ENCODE measurements at places on chromosomes 2 and 18. TPM values are rescaled to one million over a fixed set of nuclear protein-coding genes. Genes with fewer than 3 reads are reported as not detected.

EML6 gene
- 0.45 TPM for total RNA-seq

DNA sequence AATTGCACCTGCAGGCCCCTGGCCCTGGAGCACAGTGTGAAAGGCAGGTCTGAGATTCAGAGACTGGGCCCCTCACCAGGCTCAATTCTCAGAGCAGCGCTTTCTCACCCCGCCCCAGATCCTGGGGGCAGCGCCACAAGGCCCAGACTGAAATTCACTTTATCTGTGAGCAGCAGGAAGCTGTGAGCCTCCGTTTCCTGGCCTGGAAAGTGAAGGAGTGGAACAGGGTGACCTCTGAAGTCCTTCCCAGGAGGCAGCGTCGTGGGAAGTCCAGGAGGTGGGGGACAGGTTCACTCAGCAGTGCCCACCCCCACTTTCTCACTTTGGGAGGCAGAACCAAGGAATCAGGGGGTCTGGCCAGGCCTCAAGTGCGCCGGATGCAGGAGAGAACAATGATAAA, 235.4 kb downstream of the NDUFA10 start:
- H3K4me1 ChIP-seq = no peaks in the 10 kb centered on the region
- H3K27me3 ChIP-seq = no peaks in the 10 kb centered on the region
- no peaks in the 10 kb centered on the region for H3K36me3 ChIP-seq
- no peak overlapping the region for H3K4me3 ChIP-seq
- DNase-seq = no peak
- no peak overlapping the region for H3K27ac ChIP-seq

FAM168B gene
- 72.4 TPM for total RNA-seq

ACMSD gene
- total RNA-seq = not detected

DNA sequence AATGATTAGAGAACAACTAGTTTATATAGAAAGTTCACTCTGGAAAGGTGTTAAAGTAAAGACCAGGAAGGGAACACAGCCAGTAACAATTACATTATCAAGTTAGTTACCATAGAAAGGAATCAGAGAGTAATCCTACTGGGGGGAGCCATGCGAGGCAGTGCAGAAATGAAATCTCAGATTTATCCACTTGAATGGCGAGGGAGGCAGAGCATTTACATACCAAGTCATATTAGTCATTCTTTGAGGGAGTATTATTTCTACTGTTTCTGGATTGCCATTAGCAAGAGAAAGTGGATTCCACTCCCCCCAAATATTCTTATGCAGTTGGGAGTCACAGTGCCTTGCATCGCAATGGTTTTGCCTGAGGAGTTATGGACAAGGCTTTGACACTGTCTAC, 472.7 kb upstream of the TRIB2 start:
- no peaks in the 10 kb centered on the region for H3K4me1 ChIP-seq
- no peaks in the 10 kb centered on the region for H3K36me3 ChIP-seq
- no peak for DNase-seq
- H3K27me3 ChIP-seq = no peaks in the 10 kb centered on the region
- no peak overlapping the region for H3K27ac ChIP-seq
- no peak overlapping the region for H3K4me3 ChIP-seq

PAX3 gene
- total RNA-seq = not detected

DNA sequence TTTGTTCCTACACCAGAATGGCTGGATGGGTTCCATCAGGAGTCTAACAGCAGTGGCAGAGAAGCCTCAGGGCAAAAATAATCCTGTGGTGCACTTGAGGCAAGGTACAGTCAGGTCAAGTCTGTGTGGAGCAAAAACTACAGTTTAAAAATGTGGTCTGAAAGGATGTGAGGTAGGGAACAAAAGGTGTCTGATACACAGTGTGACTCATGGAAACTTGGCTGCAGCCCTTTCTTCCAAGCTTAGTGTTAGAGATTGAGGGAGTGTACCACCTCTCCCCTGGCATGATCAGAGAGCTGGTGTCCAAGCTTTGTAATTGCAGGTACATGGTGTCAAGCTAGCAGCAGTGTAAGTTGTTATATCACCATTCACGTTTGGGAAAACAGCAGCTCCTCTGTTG, 8.9 kb downstream of the ANKAR start:
- H3K4me3 ChIP-seq = no peak overlapping the region
- H3K27me3 ChIP-seq = no peaks in the 10 kb centered on the region

GRCh38 chr2:152505495-152505906, 170.5 kb downstream of the FMNL2 start:
- H3K36me3 ChIP-seq = no peaks in the 10 kb centered on the region
- H3K4me3 ChIP-seq = no peak overlapping the region
- H3K4me1 ChIP-seq = no peaks in the 10 kb centered on the region
- no peak for DNase-seq

GRCh38 chr2:237348281-237348865, 65.6 kb downstream of the COL6A3 start:
- no peak overlapping the region for H3K27ac ChIP-seq
- H3K4me1 ChIP-seq = no peaks in the 10 kb centered on the region
- peaks cover 48% of the 10 kb centered on the region for H3K36me3 ChIP-seq
- H3K4me3 ChIP-seq = no peak overlapping the region
- peaks cover 4% of the 10 kb centered on the region for H3K27me3 ChIP-seq
- DNase-seq = no peak

TOGARAM2 gene
- 3.5 TPM for total RNA-seq

- H3K4me1 ChIP-seq = peaks cover 13% of the 10 kb centered on the region
- no peak for DNase-seq
- no peak overlapping the region for H3K4me3 ChIP-seq
- H3K27me3 ChIP-seq = no peaks in the 10 kb centered on the region
- H3K36me3 ChIP-seq = no peaks in the 10 kb centered on the region
- peak overlapping the region; percentile 76 for H3K27ac ChIP-seq
Measured at GRCh38 chr2:197207106-197207505, 103.5 kb downstream of the ANKRD44 start.

- H3K27me3 ChIP-seq = no peaks in the 10 kb centered on the region
- no peak overlapping the region for H3K27ac ChIP-seq
- H3K4me1 ChIP-seq = peaks cover 93% of the 10 kb centered on the region
Measured at GRCh38 chr2:55025082-55025481, 25.2 kb downstream of the RTN4 start.

GRCh38 chr2:112883669-112884068, 27.3 kb upstream of the IL37 start:
- no peaks in the 10 kb centered on the region for H3K36me3 ChIP-seq
- H3K4me1 ChIP-seq = no peaks in the 10 kb centered on the region
- no peak overlapping the region for H3K27ac ChIP-seq
- no peak for DNase-seq
- no peaks in the 10 kb centered on the region for H3K27me3 ChIP-seq

CTAGE1 gene
- total RNA-seq = not detected

GRCh38 chr18:31825772-31826171, 65.1 kb upstream of the SLC25A52 start:
- H3K4me1 ChIP-seq = peaks cover 8% of the 10 kb centered on the region
- H3K27ac ChIP-seq = no peak overlapping the region
- no peak overlapping the region for H3K4me3 ChIP-seq
- no peak for DNase-seq
- H3K36me3 ChIP-seq = peaks cover 26% of the 10 kb centered on the region

Measured in stomach (tissue), 19 donors.